ENCODE measurements at places on chromosomes 6 and 20.

GRCh38 chr6:107434812-107435211 lies 24.6 kb downstream of the PDSS2 start:
- no peak for DNase-seq

DNA sequence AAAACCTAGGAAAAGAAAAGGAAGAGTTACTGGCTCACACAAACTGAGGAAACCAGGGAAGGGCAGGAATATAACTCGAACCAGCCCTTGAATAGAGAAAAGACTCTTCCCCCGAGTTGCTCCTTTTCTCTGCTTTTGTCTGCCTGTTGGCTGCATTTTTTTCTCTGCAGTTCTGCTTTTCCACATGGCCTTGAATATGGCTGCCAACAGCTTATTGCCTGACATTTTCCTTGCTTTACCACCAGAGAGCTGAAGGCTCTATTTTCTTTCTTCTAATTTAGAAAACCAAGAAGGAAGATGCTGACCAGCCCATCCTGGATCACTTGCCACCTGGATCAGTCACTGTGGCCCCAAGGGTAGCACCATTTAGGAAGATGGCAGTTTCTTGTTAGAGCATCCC lies 164.8 kb upstream of the MAN1A1 start:
- DNase-seq = no peak

DNA sequence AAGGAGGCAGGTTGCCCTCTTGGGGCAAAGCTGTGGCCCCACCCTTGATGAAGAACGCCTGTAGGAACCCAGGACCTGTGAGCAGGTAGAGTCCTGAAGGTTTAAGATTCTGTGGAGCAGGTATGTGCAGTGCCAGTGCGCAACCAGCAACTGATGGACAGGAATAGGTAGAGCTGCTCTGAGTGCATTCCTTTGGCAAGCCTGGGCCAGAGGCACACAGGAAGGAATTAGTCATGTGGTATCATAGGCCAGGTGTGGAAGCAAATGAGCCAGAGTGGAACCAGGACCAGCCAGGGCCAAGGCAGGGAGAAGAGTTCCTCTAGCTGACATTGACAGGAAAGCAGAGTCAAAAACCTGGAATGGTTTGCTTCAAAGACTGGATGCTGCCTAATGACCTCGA lies 1.4 kb upstream of the KHDC1 start:
- no peak for DNase-seq

GRCh38 chr6:32087574-32088486 lies 21.3 kb downstream of the TNXB start:
- DNase-seq = peak; percentile 51

- DNase-seq = no peak
These were observed 425.1 kb downstream of the UTRN start for GRCh38 chr6:144710207-144710606.

GRCh38 chr6:123570813-123571684 lies 65.7 kb downstream of the TRDN start:
- no peak for DNase-seq

- DNase-seq = no peak
These were observed 100.6 kb downstream of the FAM120B start for GRCh38 chr6:170407200-170407599.

DNA sequence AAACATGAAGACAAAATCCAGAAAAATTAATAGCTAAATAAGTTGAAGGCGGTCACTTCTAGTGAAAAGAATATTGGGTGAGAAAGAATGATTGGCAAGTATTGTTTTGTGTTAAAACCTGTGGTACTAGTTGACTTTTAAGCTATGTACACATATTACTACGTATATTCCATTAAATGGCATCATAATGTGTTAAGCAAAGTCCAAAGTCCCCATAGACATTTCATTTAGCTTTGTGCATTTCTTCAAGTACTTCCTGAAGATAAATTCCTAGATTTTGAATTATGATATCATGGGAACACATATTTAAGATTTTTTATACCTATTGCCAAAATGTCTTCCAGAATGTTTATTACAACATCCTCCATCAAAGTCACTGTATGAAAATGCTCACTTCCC lies 272.7 kb upstream of the IRAK1BP1 start:
- no peak for DNase-seq

GRCh38 chr6:705047-705446 lies 12.1 kb upstream of the EXOC2 start:
- DNase-seq = no peak

- no peak for DNase-seq
These were observed 96.8 kb upstream of the TENT5A start for GRCh38 chr6:81849248-81849647.

- DNase-seq = no peak
These were observed 49.8 kb downstream of the BCKDHB start for GRCh38 chr6:80156221-80156620.

- no peak for DNase-seq
These were observed 89.7 kb downstream of the PREP start for GRCh38 chr6:105313211-105313610.

DNA sequence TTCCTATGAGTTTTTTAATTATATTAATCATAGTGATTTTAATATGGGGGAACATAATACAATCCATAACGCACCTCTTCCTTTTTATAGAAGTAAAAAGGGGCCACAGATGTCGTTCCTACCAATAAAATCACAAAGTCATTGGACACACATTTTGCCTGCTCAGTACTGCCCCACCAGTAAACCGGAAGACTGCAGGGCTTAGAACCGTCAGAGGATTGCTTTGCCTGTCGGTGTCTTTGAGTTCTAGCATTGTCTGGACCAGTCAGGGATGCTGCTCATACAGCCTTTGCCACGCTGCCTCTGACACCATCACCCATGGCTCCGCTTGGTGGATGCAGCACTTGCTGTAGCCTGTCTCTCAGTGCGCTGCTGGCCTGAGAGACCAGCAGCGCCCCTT lies 853.6 kb downstream of the C6orf118 start:
- DNase-seq = no peak

DNA sequence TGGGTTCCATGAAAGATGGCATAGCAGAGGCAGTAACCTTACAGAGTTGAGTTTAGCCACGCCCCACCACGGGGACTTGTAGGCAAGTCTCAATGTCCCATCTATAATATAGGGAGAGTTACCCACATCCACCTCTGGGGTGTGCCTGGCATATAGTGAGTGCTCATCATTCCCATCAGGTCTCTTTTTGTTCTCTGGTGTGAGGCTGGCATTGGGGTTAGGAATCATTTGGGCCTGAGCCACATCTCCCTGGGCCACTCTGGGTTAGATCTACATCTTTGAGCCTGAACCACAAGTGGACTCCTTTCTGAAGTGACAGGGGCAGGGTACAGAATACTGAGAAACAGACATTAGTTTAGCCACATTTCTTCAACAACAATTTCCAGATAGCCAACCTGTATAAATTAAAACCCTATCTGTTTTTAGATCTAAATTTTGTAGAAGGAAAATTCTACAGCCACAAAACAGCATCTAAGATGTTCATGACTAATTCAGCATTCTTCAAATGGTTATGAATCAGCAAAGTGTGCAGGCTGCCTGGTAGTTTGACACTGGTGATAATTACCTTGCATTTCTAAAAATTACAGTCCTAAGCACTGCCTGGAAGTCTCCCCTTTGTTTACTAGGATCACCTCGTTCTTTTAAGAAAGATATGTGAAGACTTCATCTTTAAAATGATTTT lies 20.1 kb downstream of the RNF24 start:
- DNase-seq = no peak

- no peak for DNase-seq
These were observed 87.9 kb downstream of the CEP57L1 start for GRCh38 chr6:109183109-109183650.

DNA sequence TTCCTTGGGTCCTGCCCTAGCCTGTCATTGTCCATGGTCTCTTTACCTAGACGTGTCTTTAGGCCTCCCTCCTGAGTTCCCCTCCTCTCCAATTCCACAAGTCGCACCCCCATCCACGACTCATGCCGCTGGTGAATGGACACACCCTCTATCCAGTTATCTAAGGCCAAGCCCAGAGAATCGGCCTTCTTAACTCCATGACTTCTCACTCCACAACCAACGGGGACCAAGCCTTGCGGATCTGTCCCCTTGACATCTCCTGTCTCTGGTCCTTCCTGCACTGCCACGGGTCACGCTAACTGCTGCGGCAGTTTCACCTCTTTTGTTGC lies 7.0 kb upstream of the RREB1 start:
- DNase-seq = no peak

DNA sequence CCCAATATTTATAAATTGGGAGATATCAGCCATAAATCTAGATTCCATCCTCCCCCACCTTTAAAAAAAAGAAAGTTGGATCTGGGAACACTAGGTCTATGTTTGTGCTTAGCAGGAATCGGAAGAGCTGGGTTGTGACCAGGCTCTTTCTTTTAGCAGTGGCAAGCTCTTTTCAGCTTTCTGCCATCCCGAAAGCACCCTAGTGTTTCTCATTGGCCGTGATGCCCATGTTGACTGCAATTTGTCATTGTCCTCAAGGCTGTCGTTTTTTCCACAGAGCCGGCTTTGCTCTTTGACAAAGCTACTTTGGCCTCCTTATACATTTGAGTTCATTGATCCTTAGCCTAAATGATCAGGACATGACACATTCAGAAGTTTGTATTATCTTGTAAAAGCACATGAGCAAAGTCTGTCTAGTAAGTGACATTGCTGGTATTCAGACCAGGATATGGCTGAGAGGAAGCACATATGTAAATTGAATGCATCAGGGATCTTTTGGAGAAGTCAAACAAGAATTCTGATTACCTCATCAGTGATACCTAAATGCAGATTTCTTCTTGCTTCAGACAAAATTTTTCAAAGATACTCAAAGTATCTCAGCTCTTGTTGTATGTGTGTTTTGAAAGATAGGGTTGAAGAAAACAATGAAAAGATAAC lies 50.1 kb downstream of the CARMIL1 start:
- no peak for DNase-seq

GRCh38 chr6:119360262-119360915 lies 10.8 kb upstream of the MAN1A1 start:
- DNase-seq = no peak

GRCh38 chr20:12012241-12013222 lies 94.8 kb downstream of the BTBD3 start:
- DNase-seq = no peak

GRCh38 chr6:41332241-41332640 lies 3.2 kb upstream of the NCR2 start:
- no peak for DNase-seq

DNA sequence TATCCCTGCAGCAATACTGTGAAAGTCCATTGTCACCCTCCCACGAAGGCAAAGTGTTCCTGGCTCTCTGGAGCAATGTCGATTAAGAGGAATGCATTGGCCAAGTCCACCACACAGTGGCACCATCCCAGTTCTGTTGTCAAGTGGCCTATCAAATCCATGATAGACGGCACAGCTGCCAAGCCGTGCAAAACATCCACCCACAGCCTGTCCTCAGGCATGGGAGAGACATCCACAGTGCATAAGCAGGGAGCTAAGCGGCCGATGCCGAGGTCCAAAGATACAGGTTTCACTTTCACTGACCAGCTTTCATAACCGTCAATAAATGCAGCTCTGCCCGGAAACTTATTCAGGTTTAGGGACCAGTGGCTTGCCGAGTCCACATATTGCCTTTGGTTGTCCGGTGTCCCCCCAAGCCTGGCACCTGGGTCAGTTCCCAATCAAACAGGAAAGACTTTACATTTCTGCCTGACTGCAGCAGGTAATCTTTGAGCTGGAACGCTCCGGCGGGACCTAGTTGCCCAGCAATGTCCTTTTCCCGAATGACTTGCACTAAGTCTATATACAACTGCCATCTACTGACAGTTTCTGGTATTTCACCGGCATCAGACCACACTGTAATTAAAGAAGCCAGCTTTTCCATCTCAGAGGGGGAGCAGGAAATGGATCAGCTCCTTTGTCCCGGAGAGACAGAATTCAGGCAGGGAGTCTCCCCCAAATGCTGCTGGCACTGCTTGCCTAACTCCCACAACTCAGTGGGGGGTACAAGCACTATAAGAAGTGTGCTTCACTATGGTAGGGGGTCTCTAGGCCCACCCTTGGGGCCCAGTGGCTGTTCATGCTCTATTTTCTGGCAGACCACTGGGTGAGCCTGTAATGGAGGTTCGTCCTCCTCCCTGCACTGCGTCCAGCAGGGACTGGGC lies 6.3 kb downstream of the ZKSCAN3 start:
- no peak for DNase-seq

GRCh38 chr6:19811397-19812079 lies 25.6 kb upstream of the ID4 start:
- DNase-seq = no peak

DNA sequence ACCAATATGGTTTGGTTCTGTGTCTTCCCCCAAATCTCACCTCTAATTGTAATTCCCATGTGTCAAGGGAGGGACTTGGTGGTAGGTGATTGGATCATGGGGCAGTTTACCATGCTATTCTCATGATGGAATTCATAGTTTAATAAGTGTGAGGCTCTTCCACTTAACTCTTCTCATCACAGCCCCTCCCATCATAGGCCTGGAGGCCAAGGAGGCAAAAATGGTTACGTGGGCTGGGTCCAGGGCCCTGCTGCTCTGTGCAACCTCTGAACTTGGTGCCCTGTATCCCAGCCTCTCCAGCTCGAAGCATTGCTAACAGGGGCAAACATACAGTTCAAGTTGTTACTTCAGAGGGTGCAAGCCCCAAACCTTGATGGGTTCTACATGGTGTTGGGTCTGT lies 232.7 kb downstream of the ADGRG6 start:
- no peak for DNase-seq

DNA sequence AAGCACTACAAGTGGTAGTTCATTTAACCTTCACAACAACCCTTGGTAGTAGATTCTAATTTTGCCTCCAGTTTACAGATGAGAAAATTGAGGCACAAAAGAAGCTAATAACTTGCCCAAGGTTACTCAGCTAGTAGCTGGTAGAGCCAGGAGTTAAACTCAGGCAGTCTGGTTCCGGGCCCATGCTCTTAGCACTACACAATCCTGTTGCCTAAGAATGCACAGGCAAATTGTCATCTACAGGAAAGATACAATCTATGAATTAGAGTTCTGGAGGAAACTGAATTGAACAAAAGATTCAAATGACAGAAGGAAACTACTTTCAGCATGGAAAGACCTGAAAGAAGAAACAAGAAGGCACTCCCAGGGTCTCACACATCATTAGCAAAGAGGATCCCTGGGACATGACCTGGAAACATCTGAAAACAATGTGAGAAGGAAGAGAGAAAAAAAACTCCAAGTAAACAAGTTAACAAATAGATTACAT lies 56.8 kb downstream of the ZHX3 start:
- no peak for DNase-seq
